ENCODE measurements at places on chromosomes 7 and 10. TPM values are rescaled to one million over a fixed set of nuclear protein-coding genes. Genes with fewer than 3 reads are reported as not detected.

The HECW1 gene
- polyA plus RNA-seq: 9.4 TPM

The GGCT gene
- 80.7 TPM for polyA plus RNA-seq

The SRGN gene
- 10.7 TPM for polyA plus RNA-seq

The ANKRD7 gene
- 4.3 TPM for polyA plus RNA-seq

The SPDYE5 gene
- polyA plus RNA-seq: 7.3 TPM

The FGFBP3 gene
- polyA plus RNA-seq: 3.1 TPM

Data from left kidney (tissue), 8 donors.